ENCODE measurements at places on chromosomes 1 and 21. TPM values are rescaled to one million over a fixed set of nuclear protein-coding genes. Genes with fewer than 3 reads are reported as not detected.

DNA sequence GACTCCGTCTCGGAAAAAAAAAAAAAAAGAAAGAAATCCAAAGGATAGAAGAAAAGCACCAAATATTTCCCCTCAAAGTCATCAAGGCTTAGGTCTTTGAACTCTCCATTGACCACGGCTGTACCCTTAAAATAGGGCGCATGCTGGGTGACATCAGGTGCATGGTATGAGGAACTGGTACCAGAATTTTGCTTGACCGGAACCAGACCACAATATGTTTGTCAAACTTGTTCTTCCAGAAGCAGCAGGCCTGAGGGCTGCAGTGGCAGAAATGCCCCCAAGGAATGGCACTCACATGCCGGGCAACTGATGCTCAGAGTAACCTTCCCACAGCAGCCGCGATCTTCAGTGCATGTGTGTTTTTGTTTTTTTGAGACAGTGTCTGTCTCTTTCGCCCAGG is 21.0 kb downstream of the RCC1 start:
- no peak for DNase-seq

DNA sequence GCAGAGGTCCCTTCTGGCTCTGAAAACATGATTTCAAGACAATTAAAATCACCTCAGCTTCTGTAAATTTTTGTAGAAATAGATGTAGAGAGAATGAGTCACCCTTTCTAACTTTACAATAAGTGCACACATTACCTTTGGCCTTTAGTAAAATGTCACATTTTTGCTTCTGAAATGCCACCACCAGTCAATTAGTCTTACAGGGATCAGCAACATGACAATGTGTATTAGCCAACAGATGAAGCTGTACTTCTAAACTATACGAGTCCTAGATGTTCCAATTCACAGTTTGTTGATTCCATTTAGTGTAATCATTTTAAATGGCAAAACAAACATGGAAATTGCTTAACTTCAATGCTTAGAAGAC is 23.1 kb downstream of the C21orf91 start:
- no peak for DNase-seq

Gene CALML6
- total RNA-seq: 0.18 TPM

Gene LENEP
- total RNA-seq: 1.5 TPM

DNA sequence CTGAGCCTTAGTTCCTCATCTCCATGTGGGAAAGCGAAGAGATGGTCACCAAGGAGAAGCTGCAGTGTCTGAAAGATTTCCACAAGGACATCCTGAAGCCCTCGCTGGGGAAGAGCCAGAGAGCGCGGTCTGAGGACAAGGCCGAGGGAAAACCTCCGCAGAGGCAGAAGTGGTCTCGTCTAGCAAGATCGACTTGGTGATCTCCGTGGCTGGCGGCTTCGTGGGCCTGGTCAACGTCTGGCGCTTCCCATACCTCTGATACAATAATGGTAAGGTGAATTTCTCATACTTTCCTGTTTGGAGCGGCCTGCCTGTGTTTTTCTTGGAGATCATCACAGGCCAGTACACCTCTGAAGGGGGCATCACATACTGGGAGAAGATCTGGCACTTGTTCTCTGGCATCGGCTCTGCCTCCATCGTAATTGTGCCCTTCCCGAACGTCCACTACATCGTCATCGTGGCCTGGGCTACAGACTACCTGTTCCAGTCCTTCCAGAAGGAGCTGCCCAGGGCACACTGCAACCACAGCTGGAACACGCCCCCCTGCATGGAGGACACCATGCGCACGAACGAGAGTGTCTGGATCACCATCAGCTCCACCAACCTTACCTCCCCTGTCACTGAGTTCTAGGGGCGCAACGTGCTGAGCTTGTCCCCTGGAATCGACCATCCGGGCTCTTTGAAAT is 841.1 kb upstream of the TMPRSS15 start:
- no peak for DNase-seq

DNA sequence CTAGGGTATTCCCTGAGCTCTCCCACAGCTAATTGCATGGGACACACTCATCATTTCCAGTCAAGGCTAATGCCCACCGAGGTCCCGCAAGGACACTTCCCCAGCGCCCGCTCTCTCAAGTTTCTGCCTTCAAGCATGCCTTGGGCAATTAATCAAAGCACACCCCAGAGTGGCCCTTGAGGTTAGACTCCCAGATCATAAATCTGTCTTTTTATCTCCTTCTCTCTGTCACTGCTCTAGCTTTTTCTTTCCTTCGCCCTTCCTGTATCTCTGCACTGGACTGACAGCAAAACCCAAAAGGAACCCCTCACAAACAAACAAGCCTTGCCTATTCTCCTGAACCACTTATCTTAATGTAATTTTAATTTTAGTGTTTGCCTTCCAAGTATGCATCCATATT is 7.9 kb upstream of the EXOSC10 start:
- no peak for DNase-seq

Gene THBS3
- 9.8 TPM for total RNA-seq

- DNase-seq: no peak
Observed at GRCh38 chr1:107952989-107953388, 12.0 kb downstream of the VAV3 start.
